ENCODE measurements at places on chromosomes 1 and 21.

GRCh38 chr21:38486706-38487105 lies 11.6 kb downstream of the ERG start:
- DNase-seq = no peak

- peak; percentile 53 for DNase-seq
Observed at GRCh38 chr21:17688912-17689874, 76.5 kb upstream of the BTG3 start.

DNA sequence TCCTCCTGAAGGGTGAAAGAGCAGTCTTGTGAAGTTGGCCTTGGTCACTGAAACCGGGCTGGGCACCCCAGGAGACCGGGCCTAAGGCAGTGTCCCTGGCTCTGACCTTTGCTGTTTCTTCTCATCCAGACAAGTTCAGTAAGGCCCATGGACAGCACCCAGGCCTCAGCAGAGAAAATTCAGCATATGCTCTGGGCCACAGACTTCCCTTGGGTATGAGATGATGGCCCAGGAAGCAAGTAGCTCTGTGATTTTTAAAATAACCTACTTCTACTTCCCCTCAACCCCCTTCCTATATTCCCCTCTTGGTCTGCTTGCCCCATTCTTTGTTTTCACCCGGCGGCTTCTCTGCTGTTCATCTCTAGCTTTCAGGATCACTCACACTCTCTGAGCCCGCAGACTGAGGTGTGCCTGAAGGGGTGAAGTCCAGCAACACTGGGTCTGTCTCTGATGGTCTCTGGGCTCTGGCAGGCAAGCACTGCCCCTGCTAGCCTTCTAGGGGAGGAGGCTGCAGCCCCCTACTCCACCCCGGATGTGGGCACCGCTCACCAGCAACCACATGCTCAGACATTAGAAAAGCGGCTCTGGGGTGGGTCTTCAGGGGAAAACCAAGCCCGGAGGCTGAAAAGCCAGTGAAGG lies 2.9 kb upstream of the GPR25 start:
- DNase-seq = no peak

DNA sequence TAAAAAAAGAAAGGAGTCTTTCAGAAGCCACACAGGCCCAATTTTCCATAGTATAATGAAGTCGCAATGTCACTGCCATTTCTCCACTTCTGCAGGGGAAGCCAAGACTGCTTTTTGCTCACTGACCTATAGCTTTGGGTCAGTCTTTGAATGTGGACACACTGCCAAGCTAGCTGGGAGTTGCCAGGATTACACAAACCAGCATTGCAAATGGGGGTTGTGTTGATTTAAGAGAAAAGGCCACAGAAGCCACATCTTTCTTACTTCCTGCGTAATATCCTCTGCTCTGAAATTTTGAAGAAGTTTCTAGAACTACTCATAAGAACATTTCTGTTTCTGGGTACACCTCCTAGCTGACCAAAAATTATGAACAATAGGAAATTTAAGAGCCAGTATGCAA lies 45.8 kb upstream of the SAMSN1 start:
- peak; percentile 54 for DNase-seq

- DNase-seq = no peak
Observed at GRCh38 chr1:37238364-37239224, 204.3 kb upstream of the GRIK3 start.

GRCh38 chr1:40635763-40636500 lies 29.6 kb downstream of the RIMS3 start:
- no peak for DNase-seq

DNA sequence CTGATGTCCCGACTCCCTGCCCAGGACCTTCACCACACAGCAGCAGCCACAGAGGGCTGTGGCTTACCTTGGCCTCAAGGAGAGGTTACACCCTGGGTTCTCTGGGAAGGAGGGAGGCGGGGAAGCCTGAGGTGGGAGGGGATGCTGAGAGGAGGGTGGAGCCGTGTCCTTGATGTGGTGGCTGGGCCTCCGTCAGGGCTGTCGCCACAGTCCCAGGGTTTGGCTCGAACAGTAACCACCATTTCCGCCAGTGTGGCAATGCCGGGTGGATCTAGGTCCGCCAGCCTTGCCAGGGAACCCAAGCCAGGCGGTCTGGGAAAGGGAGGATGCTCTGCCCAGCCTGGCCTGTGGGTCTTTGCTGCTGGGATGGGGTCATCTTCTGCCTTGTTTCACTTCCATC lies 18.4 kb upstream of the CDCA8 start:
- DNase-seq = no peak

- no peak for DNase-seq
Observed at GRCh38 chr1:211261229-211261628, 2.1 kb downstream of the RCOR3 start.

GRCh38 chr1:46188295-46189030 lies 9.8 kb downstream of the POMGNT1 start:
- DNase-seq = no peak

- DNase-seq = no peak
Observed at GRCh38 chr1:87318056-87318650, 10.5 kb upstream of the LMO4 start.

DNA sequence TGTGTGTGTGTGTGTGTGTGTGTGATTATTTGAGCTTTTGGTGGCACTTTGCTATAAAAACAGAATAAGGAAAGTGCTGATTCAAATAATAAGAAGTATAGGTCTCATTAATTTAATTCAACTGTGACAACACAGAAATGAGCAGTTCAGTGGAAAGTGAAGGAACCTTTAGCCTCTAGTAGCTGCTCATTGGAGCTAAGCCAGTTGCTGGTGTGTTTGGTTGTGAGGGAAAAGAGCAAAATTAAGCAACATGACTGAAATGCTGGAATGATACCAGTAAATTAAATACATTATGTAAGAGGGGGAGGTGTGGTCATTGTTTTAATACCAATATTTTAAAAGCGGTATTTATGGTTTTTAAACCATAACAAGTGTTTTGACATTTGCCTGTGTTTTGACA lies 55.2 kb downstream of the KIAA0040 start:
- DNase-seq = no peak

- no peak for DNase-seq
Observed at GRCh38 chr1:167631386-167631935, 1.4 kb downstream of the RCSD1 start.

GRCh38 chr1:53502641-53503432 lies 43.6 kb downstream of the DMRTB1 start:
- DNase-seq = no peak

DNA sequence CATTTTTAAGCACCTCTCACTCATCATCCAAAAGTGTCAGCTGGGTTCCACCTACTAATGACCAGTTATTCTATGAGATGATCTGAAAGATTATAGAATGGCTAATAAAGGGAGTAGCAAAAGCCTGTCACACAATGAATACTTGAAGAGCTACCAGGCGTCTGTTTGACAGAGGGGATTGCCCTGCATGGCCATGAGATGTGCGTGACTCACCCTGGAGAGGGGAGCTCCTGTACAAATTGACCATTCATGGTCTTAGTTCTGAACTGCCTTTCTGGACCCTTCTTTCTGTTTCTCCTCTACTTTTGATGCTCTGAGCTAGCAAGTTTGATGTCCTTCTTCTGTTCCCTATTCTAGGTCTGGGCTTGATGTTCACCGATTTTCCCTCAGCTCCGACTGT lies 85.2 kb upstream of the ABCD3 start:
- no peak for DNase-seq

DNA sequence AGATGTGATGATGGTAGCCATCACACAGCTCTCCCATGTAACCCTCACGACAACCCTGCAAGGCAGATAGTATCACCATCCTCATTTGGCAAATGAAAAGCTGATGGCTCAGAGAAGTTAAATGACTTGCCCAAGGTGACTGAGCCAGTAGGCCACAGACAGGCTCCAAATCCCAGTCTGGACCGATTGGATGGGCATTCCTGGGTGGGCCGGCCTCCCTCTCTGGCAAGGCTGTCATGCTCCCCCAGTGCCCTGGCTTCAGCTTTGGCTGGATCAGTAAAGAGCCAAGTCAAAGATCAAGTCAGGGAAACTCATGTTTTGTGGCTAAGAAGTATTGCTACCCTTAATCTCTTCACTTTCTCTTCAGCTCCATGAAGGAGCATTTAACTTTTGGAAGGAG lies 41.2 kb downstream of the CDCP2 start:
- no peak for DNase-seq

DNA sequence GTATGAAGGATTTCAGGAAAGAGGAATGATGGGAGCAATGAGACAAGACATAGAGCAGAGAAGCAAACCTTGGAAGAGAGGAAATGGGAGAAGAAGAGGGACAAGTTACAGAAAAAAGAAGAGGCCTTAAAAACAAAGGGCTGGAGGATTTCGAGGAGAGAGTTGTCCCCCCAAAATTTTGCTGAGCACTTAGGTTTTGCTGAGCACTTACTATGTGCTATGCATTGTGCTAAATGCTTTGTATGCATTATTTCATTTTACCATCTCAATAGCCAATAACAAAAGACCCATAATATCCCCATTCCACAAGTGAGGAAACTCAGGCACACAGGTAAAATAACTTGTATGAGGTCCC lies 2.5 kb upstream of the TRIM63 start:
- DNase-seq = no peak

DNA sequence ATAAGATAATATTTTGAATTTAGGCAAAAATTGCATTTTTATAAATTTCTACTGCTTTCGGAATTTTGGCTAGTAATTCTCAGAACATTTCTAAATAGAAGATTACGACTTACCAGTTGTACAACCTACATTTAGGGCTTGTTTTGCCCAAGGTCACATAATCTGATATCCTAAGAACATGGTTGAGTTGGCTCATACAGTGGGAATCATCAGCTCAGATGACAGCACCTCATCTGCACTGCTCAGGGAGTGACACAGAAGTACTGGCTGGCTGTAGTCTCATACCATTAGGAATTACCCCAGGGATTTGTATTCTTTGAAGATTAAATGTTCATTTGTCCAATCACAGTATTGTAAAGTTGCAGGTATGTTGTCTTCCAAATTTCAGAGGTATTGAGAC lies 217.6 kb downstream of the ADGRL2 start:
- DNase-seq = peak; percentile 14

DNA sequence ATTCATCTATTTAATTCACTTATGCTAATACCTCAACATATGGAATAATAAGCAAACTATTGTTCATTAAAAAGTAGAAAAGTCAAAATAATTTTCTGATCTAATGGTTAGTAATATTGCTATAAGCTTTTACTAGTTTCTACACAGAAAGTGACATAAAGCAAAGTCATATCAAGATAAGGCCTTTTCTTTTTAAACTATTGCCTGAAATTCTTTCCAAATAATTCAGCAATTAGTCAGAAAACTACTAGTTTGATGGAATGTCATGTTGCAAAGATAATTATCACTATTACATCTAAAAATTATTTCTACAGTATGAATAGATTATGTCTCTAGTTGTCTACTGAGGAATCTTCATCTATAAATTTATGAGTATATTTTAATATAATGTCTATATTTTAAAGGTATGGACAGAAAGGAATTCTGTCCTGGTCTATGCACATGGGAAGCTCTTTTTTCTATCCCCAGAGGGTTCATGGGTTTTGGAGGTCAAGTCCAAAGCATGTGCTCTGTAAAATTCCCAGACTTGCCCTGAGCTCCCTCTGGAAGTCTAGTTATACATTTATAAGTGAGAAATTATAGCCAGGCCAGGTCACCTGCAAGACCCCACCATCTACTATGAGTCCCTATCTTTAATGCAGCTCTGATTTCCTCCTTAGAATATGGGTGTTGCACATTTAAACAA lies 84.6 kb upstream of the DPYD start:
- DNase-seq = no peak

DNA sequence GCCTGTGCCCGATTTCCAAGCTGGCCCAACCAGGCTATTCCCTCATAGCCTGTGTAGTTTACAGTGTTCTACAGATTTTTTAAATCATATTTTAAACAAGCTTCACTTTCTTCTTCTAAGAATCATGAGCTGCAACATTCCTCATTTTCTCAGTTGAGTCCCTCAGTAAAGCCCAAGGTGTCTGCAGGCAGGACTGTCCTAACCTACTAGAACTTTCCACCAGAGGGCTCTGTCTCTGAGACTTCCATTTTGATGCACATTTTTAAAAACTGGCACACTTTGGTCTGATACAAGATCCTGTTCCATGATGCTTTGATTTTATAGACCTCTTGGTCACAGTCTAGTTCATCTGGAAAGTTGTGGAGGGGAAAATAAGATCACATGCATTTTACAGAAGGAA lies 21.6 kb upstream of the SLAMF6 start:
- DNase-seq = no peak

DNA sequence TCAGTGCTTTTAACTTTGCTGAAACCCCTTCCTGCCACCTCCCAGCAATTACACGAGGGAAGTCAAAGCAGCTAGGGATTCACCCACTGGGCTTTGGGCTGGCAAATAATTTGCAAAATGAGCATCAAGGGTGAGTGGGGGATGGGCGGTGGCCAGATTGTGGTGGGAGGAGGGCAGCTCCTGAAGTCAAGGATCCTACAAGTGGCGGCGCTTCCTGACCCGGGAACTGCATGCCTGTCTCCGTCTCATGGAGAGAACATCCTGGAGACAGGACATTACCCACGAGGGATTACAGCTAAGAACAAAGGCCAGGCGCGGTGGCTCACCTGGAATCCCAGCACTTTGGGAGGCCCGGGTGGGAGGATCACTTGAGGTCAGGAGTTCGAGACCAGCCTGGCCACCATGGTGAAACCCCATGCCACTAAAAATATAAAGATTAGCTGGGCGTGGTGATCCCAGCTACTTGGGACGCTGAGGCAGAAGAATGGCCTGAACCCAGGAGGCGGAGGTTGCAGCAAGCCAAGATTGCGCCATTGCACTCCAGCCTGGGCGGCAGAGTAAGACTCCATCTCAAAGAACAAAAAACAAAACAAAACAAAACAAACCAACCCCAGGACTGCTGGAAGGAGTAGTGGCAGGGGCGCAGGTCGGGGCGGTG lies 12.9 kb downstream of the TTC34 start:
- DNase-seq = no peak

GRCh38 chr1:201266774-201267173 lies 16.5 kb upstream of the PKP1 start:
- DNase-seq = peak; percentile 86

DNA sequence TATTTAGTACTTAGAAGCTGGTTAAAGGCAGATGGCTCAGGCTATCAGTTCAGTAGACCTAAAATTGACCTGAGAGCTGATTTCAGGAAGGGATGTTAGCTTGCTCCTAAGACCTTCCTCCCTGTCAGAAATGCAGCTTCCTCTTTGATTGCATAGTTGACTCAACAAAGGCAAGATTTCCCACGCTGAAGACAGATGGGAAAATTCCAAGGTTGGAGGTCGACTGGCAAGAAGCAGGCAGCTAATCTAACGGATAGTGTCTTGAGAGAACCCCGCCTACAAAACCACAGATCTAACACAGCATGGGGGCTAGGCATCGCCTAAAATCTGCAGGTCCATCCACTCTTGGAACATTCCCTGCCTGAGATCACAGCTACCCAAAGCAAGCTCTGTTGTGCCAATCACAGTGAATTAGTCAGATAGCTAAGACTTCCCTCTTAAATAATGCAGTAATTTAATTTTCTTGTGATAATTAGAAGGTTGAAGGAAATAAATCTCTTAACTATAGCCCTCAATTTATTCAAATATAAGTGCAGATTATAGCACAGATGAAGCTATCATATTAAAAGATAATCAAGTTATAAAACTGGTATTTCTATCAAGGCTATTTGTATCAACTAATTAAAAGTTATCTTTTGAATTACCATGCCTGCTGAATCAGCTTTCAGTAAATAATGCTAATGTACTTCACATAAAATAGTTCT lies 357.8 kb upstream of the SGIP1 start:
- no peak for DNase-seq

Measured in muscle of leg (tissue), 16 donors.